NCI-H526 treated with DMSO at 0.1 percent for 48 hours (cell line): ENCODE measurements at places on chromosomes 2 and 18.

- no peak for DNase-seq
Measured at GRCh38 chr2:219731173-219731572, 103.7 kb downstream of the SLC4A3 start.

GRCh38 chr2:156486147-156486546 is 50.0 kb downstream of the GPD2 start:
- no peak for DNase-seq

GRCh38 chr2:98317214-98317613 is 29.0 kb upstream of the CNGA3 start:
- DNase-seq = no peak

DNA sequence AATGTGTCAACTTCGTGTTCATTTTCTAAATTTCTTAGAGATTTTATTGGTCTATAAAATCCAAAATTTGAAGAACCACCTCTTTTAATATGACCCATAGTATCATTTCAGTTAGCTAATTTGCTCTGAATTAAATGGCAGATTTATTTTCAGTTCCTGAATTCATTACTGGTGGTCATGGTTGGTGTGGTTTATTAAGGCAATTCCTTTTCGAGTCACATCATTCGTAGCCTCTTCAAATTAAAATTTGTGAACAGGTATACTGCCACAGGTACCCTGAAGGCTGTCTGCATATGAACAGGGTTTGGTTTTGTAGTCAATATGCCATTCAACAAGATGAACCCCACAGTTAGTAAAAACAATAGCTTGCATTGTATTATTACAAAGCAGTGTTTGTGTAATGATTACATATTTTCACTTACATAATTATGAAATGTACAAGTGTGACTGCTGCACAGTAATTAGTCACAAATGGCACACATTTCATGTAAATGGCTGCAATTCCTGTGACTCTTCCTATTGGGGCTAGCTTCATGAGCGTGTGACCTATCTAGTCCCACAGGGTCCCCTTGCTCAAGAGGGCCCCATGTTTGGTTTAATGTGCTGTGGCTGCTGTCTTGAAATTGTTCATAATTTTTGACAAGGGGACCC is 48.9 kb downstream of the CDC42EP3 start:
- DNase-seq = no peak

GRCh38 chr18:56799756-56800155 is 148.6 kb downstream of the WDR7 start:
- no peak for DNase-seq

DNA sequence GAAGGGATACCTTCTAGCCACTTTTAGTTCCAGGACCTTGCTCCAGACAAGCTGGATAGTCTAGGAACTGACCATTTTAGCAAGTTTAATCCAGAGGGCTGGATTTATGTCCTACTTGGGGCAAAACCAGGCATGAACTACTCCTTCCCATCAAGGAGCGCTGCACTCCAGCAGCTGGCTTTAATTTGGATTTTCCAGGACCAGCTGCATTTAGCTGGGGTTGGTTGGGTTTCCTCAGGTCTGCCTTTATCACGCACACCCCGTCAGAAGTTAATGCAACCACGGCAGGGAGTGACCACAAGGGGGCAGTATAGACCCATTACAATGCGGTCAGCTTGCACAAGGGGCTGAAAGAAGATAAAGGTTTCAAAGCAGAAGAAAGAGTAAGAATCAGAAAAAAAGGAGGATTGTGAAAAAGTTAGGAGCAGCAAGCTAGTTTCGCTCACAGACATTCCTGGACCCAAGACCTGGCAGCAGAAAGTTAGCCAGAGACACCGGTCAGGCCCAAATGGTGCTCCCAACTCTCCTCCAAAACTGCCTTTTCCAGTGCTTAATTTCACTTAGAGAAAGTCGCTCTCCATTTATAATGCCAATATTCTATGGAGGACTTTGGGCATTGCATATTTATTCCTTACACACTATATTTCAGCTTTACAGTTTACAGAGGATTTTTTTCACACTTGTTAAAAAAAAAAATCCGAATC is 40.1 kb downstream of the SLC4A1AP start:
- peak; percentile 42 for DNase-seq

DNA sequence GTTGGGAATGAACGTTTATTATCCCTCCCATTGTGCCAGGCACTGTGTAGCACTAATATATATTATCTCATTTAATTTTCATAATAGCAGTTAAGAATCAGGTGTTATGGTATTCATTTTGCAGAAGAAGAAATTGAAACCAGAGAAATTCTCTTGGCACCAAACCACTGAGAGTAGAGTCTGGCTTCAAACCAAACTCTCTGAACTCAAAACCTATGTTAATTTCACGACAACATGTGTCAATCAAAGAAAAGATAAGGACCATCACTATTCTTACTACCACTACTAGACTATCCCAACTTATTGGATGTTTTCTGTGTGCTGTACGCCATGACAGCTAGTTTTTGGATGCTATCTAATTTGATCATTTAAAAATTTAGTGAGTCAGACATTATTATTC is 24.1 kb upstream of the ZEB2 start:
- no peak for DNase-seq

- no peak for DNase-seq
Measured at GRCh38 chr2:107931412-107931811, 54.9 kb upstream of the SLC5A7 start.

DNA sequence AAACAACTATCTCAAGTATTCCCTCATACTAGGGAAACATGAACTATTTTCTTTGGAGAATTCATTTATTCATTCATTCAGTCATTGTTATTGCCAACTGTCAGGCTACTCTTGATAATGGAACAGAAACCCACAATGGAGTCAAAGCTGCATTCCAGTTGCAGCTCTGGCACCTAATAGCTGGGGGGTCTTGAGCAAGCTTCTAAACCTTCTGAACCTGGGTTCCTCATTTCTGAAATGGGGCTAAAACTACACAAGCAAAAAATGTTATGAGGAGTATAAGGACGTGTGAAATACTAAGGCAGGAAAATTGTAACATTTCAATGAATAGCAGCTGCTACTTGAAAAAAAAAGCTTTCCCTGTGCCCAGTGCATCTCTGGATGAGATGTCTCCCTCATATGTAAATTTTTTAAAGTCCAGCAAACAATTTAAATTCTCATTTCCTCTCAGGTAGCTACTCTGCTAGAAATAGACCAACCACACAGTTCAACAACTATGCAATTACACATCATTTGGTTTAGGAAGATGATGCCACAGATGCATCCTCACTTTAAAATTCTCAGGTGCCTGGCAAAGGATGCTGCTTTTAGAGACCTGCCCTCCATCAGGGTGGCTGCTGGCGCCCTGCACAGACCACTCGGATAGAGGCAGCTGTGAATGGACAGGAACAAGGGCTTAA is 38.5 kb downstream of the SPRED2 start:
- peak; percentile 12 for DNase-seq

DNA sequence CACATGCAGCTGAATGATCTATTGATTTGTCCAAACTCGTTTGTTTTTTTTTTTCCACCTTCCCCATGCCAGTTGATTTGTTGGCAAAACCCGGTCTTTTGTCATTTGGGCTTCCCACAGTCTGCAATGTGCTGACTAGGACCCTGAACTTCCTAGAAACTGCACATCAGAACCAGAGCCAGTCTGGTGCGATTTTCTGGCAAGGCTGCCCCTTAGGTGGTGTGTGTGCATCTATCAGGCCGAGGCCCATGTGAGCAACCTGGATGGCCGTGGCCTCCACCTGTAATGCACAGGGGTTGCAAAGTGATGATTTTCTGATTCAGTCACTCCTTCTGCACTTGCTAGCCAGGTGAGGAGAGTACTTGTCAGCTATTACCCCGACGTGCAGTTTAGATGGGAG is 47.8 kb downstream of the NCK2 start:
- DNase-seq = no peak

DNA sequence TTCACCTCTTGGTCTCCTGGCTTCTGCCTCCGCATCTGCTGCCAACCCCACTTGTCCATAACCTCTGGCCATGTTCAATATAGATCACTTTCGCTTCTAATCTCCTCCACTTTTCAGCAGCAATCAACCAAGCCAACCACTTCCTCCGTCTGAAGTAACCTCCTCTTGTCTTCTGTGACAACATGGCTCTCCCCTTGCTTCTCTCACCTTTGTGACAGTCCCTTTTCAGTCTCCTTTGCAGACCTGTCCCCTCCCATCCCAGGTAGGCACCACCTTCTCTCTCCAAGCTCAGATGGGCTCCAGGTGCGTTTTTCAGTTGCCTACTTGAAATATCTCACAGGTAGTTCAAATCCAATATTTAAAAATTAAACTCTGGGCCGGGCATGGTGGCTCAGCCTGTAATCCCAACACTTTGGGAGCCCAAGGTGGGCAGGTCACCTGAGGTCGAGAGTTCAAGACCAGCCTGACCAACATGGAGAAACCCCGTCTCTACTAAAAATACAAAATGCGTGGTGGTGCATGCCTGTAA is 4.7 kb upstream of the PSD4 start:
- DNase-seq = no peak

DNA sequence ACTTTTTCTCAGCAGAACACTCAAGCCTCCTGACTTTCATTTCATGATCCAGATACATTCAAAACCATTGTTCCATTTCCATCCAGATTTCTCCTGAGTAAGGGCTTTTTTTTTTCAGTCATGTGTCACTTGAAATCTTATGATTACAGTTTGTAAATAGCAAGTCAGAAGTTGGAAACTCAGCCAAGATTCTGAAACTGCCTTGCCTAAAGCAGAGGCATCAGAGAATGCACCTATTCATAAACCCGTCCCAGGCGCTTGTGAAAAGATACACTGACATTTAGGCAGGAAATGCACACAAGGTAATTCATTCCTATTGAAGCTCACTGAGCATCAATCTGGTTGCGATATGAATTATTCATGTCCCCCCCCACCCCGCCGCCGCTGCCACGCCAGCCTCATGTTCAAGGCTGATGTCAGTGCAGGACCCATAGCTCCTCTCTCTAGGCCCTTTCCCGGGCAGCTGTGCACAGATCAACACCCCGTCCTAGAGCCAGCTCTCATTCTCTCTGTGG is 30.4 kb upstream of the MGAT4A start:
- DNase-seq = no peak
